ENCODE measurements at places on chromosomes 1 and 21. TPM values are rescaled to one million over a fixed set of nuclear protein-coding genes. Genes with fewer than 3 reads are reported as not detected.

Gene ZNF593OS
- total RNA-seq, result 0.26 TPM

Gene BCAR3
- total RNA-seq, result 52.1 TPM

Gene GBP6
- total RNA-seq, result not detected

Gene USF1
- total RNA-seq, result 51.2 TPM

Gene VN1R5
- not detected for total RNA-seq

Gene FAM72B
- total RNA-seq, result 6.4 TPM

Gene TNFRSF1B
- 0.40 TPM for total RNA-seq

Gene SYCP1
- not detected for total RNA-seq

Gene USH2A
- total RNA-seq, result not detected

Gene ADGRL4
- not detected for total RNA-seq

Gene SLC27A3
- total RNA-seq, result 1.2 TPM

Gene COL9A2
- total RNA-seq, result 0.34 TPM

Gene THEM5
- total RNA-seq, result not detected

Gene IQGAP3
- total RNA-seq, result 13.6 TPM

Gene TINAGL1
- total RNA-seq, result 0.50 TPM

Gene AUNIP
- 6.2 TPM for total RNA-seq

Gene REN
- not detected for total RNA-seq

Gene PRKAA2
- 2.6 TPM for total RNA-seq

Gene PLA2G2E
- total RNA-seq, result not detected

Gene KCNE2
- total RNA-seq, result not detected

Gene NPPB
- total RNA-seq, result not detected

Gene ABCA4
- 0.13 TPM for total RNA-seq

Gene MMP23B
- total RNA-seq, result 1.1 TPM

Gene PIK3C2B
- 6.3 TPM for total RNA-seq
